Astrocyte (in vitro differentiated cells and primary cell): ENCODE measurements at places on chromosomes 11 and 22.
A peak's percentile ranks its signal among the peaks of the same experiment; 100 is the strongest.

DNA sequence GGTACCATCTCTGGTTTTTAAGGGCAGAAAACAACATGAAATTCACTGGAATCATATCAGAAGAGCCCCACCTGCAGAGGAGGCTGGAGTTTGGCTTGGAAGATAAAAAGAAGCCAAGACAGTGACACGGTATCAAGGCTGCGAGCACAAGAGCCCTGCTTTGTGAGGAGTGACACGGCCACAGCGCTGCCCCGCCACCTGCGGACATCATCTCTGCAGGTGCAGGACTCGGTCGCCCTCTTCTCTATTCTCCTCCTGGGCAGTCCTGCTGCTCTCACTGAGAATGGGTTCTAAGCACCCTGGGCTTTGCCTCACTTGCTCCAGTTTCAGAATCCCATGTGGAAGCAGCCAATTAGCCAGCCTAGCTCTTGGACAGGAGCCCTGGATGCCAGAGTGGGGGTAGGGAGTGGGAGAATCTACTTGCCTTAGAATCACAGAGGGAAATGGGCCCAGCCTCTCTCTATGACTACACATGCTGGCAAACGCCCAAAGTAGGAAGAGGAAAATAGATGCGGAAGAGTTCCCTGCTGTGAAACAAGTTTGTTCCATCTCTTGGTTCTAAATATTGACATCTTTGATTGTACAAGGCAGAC lies 17.1 kb downstream of the APOL4 start:
- peak; percentile 24 for DNase-seq

DNA sequence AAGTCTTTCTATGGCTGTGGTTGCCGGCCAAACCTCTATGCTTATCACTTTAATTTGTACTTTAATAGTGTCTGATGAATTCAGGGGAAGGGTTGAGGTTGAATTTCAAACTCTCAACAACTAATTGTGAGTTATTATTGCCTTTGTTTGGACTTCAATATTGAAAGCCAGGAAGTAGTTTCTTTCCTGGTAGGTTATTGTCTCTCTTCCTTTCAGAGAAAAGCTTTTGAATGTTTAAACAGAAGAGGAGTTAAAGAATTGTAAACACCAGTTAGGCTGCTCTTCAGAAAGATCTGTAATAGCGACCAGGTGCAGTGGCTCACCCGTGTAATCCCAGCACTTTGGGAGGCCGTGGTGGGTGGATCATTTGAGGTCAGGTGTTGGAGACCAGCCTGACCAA lies 22.2 kb downstream of the NNMT start:
- no peak for DNase-seq

DNA sequence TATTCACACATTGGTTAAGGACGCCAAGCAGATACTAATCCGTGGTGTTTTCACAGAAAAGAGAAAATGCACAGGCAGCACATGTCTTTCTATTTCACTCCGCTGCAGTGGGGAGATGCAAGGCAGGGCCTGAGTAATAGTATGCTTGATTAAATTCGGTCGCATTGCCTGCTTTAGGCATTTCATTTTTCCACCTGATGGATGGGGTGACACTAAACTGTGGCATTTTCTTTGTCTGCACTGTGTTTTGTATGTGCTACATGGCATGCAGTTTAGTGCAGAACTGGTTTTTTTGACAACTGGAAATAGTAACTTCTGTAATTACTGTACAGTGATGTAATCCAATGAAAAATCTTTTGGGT lies 94.9 kb downstream of the SLC17A6 start:
- peak; percentile 74 for DNase-seq

DNA sequence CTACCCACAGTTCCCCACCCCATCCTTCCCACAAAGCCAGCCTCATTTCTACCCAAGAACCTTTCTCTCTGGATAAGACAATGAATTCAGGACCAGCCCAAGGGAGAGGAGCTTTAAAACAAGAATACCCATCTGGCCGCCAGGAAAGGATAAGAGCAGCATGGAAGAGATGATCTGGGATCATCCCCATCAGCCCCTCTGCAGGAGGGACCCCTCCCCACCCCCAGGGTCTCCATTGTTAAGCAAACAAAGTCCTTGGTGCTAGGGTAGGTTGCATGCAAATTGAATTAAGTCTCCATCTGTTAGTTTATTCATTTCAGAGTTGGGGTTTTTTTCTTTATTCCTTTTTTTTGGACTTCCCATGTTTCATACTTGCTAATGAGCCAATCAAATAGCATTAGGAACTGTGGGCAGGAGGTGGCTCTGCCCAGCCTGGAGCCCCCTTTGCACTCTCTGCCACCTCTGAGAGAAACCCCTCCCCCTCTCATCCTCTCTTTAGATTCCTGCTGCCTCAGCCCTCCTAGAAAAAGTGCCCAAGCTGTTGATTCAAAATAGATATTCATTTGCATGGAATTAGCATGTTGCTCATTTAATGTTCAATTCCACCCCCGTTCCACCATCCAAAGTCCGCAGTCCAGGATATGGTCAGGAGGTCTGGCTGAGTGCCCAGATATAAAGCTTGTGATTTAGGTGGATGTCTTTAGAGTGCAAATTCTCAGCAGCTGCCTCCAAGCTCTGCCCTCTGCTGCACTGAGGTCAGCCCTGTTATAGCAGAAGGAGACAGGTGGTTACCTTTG lies 138.5 kb upstream of the NCAM1 start:
- DNase-seq, result no peak

- no peak for DNase-seq
These were observed 698.1 kb downstream of the NTM start for GRCh38 chr11:132068556-132068955.

DNA sequence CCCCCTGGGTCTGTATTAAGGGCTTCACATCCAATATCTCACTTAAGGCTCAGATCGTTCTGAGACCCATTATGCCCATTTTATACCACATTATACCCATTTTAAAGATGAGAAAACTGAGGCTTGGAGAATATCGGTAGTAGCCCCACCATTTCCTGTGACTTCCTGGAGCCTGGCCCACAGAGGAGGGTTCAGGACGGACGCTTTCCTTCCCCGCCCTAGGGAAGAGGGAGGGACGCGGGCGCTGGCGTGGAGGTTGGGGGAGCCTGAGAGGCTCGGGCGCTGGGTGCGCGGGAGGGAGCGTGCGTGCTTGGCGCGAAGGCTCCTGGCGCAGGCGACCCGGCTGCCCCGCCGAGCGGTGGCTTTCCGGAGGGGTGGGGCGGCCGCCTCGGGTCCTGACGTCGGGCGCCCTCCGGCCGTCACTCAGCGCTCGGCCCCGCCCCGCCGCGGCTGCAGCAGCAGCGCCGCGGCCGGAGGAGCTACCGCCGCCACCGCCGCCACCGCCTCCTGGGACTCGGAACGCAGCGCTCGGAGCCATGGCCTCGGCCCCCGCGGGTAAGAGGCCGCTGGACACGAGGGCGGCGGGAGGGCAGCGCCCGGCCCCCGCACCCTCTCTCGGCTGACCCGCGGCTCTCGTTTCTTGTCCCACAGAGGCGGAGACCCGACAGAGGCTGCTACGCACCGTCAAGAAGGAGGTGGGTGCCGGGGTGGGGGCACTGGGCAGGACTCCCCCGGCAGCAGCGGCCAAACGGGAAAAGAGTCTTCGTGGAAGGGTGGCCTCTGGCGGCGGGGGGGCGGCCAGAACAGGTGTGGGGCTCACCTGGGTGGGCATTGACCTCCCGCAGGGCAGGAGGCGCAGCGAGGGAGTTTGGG lies at the start of gene SGSM1:
SGSM1 (plus strand) TSS at position 422 of the 873 bp plus-strand sequence; CDS start at position 537, 115 bp downstream.
- DNase-seq, result peak; percentile 4

DNA sequence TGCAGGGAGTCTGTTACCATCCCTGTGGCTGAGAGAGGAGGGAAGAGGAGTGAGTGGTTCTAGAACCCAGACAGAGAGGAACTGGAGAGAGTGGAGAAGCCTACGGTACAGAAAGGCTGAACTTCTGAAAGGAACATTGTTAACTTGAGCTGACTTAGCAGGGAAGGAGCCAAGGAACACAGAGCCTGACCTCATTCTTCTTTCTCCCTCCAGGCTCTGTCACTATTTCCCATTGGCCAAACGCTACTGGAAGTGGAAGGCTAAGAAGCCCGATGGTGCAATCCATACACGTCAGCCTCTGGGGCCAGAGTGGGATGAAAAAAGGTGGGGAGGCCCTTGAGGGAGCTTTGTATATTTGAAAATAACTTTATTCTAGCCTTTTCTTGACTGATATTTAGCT lies 16.5 kb upstream of the WT1 start:
- DNase-seq, result no peak

DNA sequence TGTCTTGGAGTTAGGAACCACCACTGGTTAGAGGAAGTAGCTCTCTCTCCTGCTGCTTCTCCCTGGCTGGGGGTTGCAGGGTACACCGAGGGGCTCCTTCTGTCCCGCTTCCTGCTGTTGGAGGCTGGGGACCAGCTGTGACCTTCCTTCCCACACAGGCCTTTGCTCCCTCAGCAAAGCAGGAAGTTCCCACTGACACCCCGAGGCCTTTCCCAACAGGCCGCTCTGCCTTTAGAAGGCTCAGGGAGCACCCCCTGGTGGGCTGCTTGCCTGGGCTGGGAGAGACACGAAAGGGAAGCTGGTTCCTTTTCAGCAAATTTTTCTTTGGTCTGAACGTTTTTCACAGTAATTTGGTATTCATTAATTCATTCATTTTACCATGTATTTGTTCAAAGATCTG lies 527.9 kb upstream of the B3GAT1 start:
- no peak for DNase-seq

GRCh38 chr11:133600786-133601185 lies 68.5 kb upstream of the OPCML start:
- DNase-seq, result no peak

DNA sequence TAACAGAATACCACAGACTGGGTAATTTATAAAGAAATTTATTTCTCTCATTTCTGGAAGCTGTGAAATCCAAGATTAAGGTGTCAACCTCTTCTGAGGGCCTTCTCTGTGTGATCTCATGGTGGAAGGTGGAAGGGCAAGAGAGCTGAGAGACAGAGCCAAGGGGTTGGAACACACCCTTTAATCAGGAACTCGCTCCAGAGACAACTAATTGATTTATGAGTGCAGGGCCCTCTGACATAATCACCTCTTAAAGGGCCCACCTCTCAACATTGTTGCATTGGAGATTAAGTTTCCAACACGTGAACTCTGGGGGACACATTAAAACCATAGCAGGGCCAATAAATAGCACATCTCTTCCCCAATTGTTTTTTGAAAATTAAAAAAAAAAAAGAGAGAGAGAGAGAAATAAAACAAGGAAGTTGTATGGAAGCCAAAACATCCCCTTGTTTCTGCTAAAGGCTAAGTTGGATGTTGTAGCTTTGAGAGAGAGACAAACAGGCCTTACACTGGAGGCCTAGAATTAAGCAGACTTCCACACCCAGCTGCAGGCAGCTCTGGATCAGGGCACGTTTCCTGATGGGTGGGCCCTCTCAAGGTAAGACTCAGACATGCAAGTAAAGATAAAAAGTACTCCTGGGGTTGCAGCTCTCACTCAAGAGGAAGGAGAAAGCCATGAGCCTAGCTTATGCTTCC lies 64.1 kb upstream of the BIRC3 start:
- no peak for DNase-seq

DNA sequence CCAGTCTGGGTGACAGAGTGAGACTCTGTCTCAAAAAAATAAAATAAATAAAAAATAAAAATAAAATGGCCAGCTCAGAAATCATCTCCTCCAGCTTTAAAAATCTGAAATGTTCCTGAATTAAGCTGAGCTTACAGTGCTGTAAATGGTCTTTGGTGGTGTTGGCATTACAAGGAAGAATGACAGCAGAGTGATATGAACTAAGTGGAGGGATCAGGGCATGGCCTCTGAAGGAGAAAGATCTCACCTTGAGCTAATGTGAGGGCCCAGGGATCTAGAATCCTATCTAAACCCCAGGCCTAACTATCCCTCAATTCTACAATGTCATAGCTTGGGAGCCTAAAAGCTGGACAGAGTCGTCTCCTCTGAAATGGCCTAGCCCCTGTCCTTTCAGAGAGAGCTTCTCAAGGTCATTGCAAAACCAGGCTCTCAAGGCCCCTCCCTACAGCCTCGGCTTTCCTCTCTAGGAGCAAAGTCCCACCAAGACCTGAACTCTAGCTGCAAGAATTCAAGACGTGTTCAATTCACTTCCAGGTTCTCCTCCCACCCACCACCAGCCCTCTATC lies 345.4 kb downstream of the BUD13 start:
- no peak for DNase-seq

- no peak for DNase-seq
These were observed 47.7 kb downstream of the GAB4 start for GRCh38 chr22:16960220-16960883.

- no peak for DNase-seq
These were observed 6.9 kb downstream of the SMPD1 start for GRCh38 chr11:6397156-6397555.

GRCh38 chr11:11981840-11982239 lies 26.6 kb downstream of the DKK3 start:
- no peak for DNase-seq

- peak; percentile 68 for DNase-seq
These were observed 14.9 kb downstream of the PGAP2 start for GRCh38 chr11:3823303-3823702.

DNA sequence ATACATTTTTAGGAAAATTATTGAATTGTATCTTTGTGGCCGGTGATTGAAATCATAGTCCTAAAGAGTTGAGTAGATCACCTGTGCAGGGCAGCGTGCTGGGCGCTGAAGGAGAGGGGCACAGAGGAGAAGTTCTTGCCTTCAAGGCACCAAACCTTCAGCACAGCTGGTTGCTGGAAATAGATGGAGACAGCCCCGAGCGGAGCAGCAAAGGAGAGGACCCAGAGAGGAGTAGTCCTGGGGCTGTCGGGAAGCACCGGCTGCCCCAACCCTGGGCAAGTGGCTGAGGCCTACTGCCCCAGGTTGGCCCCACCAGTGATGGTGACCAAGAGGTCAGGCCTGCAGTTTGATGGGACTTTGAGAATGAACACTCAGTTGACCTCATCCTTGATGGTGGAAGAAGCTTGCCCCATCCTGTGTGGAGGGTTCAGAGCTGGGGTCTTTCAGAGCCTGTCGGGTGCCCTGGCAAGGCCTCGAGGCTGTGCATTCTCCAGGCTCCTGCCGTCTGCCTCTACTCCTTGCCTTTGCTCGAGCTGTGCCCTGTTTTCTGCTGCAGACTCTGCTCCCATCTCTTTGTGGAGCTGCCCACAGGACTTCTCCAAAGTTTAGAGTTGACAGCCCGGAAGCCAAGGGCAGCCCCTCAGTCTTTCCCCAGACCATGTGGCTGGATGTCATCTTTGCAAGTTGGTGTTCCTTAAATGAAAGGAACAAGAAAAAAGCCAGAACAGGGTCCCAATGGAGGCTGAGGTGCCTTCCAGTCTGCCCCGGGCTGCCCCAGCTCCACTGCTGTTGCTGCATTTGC lies 285.1 kb downstream of the TBC1D22A start:
- no peak for DNase-seq

DNA sequence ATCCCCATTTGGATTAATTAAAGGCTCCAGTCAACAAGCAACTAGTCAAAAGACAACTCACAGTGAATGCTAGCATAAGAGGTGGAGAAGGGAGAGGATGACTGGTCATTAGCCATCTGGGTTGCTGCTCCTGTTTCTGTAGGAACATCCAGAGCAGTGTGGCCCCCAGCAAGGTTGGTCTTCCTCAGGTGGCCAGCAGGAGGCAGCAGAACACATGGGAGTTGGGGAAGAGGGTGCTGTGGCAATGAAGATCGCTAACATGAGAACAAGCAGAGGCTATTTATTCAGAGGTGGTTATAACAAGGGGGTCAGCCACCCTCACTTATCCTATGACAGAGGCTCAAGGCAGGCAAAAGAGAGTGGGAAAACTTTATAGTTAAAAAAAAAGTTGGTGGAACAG lies 21.3 kb downstream of the IZUMO1R start:
- DNase-seq, result no peak
